Heart right ventricle (tissue), 16 donors: ENCODE measurements at places on chromosomes 2 and 18. TPM values are rescaled to one million over a fixed set of nuclear protein-coding genes. Genes with fewer than 3 reads are reported as not detected.

Gene ZNF892
- 4.0 TPM for total RNA-seq

Gene CROCC2
- not detected for total RNA-seq

DNA sequence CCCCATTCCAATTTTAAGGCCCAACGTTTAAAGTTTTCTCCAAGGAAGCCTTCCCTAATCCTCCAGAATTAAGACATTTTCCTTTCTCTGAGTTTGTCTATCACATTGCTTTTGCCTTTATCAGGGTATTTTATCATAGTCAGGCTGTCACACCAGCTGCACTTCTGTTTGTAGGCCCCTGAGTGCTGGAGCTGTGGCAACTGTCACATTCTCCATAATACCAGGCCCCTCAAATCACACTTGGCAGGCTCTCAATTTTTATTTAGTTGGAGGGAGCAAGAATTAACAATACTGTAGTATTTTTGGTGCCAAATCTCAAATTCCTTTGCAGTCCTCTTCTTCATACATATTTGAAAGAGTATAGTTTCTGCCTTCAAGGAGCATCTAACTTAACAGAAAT lies 122.2 kb downstream of the FSHR start:
- no peaks in the 10 kb centered on the region for H3K36me3 ChIP-seq
- no peak for DNase-seq
- peaks cover 10% of the 10 kb centered on the region for H3K27me3 ChIP-seq
- no peaks in the 10 kb centered on the region for H3K4me1 ChIP-seq
- H3K4me3 ChIP-seq = no peak overlapping the region

Gene DRC1
- total RNA-seq = not detected
